ENCODE measurements at places on chromosomes 16 and 17. TPM values are rescaled to one million over a fixed set of nuclear protein-coding genes. Genes with fewer than 3 reads are reported as not detected.
A peak's percentile ranks its signal among the peaks of the same experiment; 100 is the strongest.

DNA sequence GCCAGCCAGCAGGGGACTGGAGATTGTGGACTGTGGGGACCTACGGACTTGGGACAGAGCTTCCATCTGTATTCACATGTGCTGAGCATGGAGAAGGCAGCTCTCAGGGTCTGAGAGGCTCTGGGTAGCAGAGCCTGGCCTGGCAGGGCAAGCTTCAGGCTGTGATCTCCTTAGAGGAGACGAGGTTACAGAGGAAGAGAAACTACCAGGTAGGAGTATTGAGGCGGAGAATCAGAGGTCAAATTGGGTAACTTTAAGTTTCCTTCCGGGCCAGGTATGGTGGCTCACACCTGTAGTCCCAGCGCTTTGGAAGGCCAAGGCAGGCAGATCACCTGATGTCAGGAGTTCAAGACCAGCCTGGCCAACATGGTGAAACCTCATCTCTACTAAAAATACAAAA is 8.8 kb downstream of the CTNS start:
- DNase-seq = no peak

DNA sequence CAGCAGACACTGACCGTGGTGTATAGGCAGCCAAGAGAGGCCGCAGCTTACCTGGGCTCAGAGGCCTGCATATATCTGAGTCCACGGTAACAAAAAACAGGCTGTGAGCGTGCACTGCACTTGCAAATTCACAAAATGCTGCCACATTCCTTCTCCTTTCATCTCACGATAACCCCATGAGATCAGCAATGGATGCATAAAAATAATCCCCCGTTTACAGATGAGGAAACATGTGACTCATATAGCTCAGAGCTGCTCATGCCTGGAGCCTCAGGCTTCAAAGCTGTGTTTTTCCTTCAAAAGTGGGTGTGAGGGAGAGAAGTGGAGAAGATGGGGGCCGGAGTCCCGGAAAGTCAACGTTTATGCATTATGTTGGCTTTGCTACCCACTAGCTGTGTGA is 118.3 kb upstream of the FOXF1 start:
- no peak for DNase-seq

GRCh38 chr16:86088816-86089215 is 189.9 kb downstream of the IRF8 start:
- DNase-seq = no peak

DNA sequence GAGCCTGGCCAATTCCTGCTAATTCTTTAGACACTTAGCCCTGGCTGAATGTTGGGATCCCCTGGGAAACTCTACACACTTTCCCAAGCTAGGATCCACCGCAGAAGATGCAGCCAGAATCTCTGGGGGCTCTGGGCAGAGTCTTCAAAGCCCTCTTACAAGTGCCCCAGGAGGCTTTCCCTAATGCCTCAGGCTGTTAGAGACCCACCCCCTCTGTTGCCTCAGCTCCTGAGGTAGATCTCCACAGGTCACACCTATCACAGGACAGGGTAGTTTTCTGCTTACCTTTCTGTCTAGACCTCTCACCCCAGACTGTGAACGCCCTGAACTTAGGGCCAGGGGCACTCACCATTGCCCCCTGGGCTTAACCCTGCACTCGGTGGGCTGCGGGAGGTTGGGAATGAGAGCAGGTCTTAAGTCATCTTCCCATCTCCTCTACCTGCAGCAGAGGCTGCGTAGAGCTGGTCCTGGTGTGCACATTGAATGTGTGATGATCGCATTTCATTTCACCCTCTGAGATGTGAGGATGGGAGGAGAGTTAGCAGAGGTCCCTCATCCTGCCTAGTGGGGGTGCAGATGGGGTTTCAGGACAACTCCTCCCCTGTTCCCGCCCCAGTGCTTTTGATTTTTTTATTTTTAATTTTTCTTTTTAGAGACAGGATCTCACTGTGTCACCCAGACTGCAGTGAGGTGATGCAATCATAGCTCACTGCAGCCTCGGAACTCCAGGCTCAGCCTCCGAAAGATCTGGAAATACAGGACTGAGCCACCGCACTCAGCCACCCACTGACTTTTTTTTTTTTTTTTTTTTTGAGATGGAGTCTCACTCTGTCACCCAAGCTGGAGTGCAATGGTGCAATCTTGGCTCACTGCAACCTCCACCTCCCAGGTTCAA is 89.0 kb upstream of the LHX1 start:
- no peak for DNase-seq

DNA sequence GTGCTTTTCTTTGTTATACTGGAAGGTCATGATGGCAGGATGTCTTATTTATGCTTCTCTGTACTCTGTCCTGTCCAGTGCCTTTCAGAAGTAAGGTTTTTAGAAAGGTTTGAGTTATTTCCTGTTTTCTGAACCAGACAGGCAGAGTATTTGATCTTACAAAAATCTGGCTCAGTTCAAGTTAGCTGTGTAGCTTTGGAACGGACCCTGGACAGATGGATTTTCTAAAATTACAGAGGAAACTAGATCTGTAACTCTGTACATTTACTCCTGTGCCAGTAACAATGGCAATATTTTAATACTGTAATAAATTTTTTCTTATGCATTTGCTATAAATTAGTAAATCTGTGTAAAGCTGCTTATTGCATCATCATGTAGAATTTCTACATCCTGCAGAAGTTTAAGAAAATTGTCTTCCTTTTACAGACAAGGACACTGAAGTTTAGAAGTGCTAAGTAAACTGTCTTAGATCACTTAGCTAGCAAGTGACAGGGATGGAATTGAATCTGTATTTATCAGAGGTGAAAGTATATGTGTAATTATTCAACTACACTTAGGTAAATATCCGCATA is 347.6 kb downstream of the WWOX start:
- DNase-seq = no peak

The KRT12 gene
- total RNA-seq = not detected

- DNase-seq = no peak
These were observed 103.5 kb upstream of the KIF2B start for GRCh38 chr17:53719229-53719628.

- no peak for DNase-seq
These were observed 14.5 kb upstream of the FOXF1 start for GRCh38 chr16:86495756-86496261.

- no peak for DNase-seq
These were observed 104.2 kb downstream of the CDK5R1 start for GRCh38 chr17:32590974-32591373.

DNA sequence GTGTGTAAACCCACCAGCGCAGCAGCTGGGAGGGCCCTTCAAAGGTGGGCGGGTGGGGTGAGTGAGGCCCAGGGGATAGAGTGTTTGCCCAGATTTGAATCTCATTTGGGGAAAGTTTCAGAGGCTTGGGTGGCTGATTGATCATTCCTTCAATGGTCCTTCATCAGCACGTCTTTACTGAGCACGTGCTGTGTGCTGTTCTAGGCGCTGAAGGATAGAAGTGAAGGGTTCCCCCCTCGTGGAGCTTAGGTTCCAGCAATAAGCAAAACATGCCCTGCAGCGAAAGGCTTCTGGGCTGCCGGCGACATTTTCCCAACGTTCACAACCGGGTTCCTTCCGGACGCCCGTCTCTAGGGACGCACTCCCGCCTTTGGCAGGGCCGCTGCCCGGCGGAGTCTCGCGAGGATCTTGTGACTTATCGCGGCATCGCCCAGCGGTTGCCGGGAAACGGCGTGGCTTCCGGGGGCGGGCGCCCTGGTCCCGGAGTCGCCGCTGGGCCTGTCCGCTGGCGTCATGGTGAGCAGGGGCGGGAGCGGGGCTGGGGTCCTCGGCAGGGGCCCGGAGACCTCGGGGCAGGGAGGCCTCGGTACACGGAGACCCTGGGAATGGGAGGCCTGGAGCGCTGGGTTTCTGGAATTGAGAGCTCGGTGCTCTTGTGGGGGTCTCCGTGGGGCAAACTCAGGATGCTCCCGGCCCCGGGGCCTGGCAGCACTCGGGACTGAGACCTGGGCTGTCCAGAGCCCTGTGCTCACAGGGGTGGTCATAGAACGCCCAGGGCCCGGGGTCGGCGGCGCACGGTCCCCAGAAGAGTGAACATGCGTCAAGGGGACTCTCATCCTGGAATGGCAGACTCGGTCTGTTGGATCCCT is 3.2 kb upstream of the DBNDD1 start:
- DNase-seq = peak; percentile 86

The HSF4 gene
- total RNA-seq = 0.42 TPM

GRCh38 chr16:11354407-11354732 is 9.1 kb downstream of the RMI2 start:
- no peak for DNase-seq

The COIL gene
- total RNA-seq = 6.1 TPM

DNA sequence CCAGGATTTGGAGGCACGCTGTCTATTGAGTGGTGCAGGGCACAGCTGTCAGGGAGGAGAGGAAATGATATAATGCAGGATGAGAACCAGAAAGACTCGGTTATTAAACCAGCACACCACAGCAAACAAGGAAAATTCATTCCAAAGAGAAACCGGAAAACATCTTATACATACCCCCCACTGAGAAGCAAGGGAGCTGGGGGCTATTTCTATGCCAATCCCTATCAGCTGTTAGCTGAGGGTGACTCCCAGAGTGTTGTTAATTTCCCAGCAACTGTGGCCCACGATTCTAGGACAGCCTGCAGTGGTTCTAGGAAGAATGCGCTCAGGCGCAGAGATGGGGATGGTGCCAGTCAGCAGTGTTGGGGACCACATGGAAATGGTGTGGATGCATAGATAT is 467.3 kb downstream of the PMP22 start:
- no peak for DNase-seq

DNA sequence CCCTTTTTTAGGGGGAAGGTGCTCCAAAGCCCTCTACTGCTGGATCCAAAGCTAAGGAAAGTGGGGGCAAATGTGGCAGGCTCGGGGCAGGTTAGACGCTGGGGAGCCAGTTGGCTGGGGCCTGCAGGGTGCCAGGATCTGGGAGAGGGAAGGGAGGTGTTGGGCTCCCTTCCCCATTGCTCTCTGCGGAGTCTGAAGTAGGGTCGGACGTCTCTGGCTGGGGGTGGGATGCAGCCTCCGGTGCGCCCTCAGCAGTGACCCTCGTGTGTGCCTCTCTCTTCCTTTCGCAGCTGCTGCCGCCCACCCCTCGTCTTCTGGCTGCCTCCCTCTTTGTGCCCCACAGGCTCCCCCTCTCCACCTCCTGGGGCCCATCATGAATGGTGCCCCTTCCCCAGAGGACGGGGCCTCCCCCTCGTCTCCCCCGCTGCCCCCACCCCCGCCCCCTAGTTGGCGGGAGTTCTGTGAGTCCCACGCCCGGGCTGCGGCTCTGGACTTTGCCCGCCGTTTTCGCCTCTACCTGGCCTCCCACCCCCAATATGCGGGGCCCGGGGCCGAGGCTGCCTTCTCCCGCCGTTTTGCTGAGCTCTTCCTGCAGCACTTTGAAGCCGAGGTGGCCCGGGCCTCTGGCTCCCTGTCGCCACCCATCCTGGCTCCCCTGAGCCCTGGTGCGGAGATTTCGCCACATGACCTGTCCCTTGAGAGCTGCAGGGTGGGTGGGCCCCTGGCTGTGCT is 2.2 kb downstream of the SH2B1 start:
- DNase-seq = no peak

DNA sequence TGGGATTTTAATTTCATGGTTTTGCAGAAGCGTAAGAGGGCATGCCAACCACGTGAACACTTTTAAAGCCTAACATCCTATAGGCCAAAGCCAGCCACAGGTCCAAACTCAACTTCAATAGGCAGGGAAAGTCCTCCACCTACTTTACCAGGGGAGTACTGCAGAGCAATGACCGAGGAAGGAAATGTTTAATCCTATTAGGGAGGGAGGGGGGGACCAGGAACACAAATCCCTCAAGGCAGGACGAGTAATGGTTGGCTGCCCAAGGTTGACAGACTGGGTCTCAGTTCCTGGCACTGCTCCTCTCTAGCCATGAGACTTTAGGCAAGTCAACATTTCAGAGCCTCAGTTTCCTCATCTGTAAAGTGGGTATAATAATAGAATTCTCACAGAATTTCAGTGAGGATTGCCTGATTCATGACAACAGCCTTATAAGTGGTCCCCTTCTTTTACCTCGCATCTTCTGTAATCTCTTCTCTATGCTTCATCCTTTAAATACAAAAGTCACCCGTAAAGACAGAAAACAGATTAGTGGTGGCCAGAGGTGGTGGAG is 315.8 kb downstream of the HAPSTR1 start:
- no peak for DNase-seq

DNA sequence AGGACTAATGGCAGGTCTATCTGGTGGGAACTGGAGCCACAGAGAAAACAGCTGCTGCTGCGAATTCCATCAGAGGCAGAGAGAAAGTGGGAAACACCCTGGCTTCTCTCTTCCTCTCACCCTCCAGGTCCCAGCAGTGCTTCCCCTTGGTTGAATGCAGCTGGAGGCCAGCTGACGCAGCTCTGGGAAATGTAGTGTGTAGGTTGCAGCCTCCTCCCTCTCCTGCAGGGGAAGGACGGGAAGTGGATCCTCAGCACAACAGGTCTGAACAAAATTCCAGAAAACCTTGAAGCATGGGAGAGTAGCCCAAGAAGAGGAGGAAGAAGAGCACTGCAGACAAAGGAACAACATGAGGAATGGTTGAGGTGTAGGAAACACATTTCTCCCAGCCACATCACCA is 67.8 kb upstream of the MMP2 start:
- DNase-seq = no peak

GRCh38 chr16:76885776-76886537 is 305.0 kb upstream of the MON1B start:
- DNase-seq = no peak

The LRRC75A gene
- total RNA-seq = 22.6 TPM

DNA sequence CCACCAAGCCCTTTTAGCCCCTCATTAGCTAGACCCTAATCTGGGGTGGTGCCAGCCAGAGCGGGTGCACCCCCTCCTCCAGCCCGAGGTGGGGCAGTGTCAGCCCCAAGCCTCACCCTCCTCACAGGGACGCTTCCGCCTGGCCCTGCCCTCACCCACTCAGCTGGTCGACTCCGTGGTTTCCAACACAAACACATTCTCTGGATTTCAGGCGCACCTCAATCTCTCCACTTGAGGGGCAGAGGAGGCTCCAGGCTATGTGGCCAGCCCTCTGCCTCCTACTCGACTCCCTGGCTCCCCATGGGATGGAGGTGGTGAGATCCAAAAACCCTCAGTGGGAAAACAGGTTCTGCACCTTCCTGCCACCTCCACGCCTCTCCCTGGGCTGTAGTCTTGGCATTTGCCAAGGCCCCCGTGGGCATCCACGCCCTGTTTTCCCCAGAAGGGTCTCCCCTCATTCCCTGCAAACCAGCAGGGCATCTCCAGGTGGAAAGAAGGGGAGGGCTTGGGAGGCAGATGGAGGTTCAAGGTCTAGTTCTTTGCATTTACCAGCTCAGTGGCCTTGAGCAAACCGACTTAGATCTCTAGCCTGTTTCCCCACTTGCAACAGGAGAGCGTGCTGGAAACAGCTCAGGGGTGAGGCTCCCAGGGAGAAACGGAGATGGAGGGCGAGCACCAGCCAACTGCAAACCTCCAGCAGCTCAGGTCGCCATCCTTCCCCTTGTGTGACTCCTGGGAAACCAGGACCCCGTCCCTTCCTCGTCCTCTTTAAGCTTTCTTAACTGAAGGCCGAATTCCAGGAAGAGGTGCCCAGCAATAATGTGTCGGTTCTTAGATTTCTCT is 1.7 kb downstream of the EMP2 start:
- DNase-seq = no peak

The HOXB7 gene
- total RNA-seq = 0.08 TPM

All from liver (tissue), 10 donors.